ENCODE measurements at places on chromosomes 5 and 9. TPM values are rescaled to one million over a fixed set of nuclear protein-coding genes. Genes with fewer than 3 reads are reported as not detected.

The ZCCHC9 gene
- total RNA-seq, result 28.0 TPM

The PLAC8L1 gene
- total RNA-seq, result not detected

The ANP32B gene
- 7.0 TPM for total RNA-seq

The PCDHB13 gene
- 0.43 TPM for total RNA-seq

The CATSPER3 gene
- total RNA-seq, result not detected

The DHFR gene
- 14.1 TPM for total RNA-seq

The NOXA1 gene
- 0.39 TPM for total RNA-seq

The TMC1 gene
- 0.79 TPM for total RNA-seq

The RNF180 gene
- 1.2 TPM for total RNA-seq

The KIF27 gene
- 5.5 TPM for total RNA-seq

The PCDHA7 gene
- 0.54 TPM for total RNA-seq

The SCGB3A2 gene
- not detected for total RNA-seq

The LOX gene
- total RNA-seq, result 7.9 TPM

The MARCHF11 gene
- not detected for total RNA-seq

The SNCB gene
- total RNA-seq, result not detected

The NUP188 gene
- 22.4 TPM for total RNA-seq

The JAK2 gene
- 16.8 TPM for total RNA-seq

The FABP6 gene
- total RNA-seq, result not detected

The NMRK1 gene
- total RNA-seq, result 29.8 TPM

The MRPS2 gene
- total RNA-seq, result 28.1 TPM

The OTULINL gene
- total RNA-seq, result 27.5 TPM

The AGXT2 gene
- not detected for total RNA-seq

The PHF2 gene
- 17.3 TPM for total RNA-seq

The CDH6 gene
- total RNA-seq, result not detected

The TMEM174 gene
- not detected for total RNA-seq

Measured in placental epithelial cell (primary cell).